ENCODE measurements at places on chromosomes 16 and 17.
A peak's percentile ranks its signal among the peaks of the same experiment; 100 is the strongest.

DNA sequence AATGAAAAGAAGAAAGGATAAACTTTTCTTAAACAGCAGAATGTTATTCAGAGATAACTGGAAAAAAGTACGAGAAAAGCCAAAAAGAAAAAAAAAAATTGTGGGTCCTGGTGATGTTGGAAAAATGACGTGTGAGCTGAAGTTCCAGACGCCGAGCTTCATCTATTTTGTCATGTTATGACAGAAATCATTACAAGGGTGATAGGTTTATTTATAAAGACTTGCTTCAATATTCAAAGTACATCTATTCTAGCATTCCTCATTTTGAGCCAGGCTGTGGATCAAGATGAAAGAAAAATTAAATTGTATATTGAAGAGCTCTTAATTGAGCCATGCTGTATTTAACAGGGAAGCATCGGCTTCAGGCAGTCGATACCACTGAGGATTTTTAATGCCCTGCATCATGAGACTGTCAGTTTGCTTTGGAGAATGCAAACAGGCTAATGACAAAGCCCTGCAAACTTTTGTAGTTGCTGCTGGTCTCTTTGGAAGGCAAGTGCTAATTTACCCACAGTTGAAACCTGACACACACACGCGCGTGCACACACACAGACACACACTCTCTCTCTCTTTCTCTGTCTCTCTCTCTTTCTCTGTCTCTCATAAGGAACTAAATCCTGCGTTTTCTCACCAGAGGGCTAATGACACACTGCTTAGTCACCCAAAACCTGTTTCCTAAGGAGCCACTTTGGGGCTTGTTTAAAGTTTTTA, 110.7 kb downstream of the WWOX start:
- DNase-seq, result no peak

- DNase-seq, result peak; percentile 91
Observed at GRCh38 chr17:3911271-3912053, 4.8 kb downstream of the P2RX1 start.

GRCh38 chr17:79792984-79793923, 3.6 kb downstream of the CBX8 start:
- DNase-seq, result no peak

GRCh38 chr17:80817861-80818260, 173.8 kb upstream of the CHMP6 start:
- no peak for DNase-seq

DNA sequence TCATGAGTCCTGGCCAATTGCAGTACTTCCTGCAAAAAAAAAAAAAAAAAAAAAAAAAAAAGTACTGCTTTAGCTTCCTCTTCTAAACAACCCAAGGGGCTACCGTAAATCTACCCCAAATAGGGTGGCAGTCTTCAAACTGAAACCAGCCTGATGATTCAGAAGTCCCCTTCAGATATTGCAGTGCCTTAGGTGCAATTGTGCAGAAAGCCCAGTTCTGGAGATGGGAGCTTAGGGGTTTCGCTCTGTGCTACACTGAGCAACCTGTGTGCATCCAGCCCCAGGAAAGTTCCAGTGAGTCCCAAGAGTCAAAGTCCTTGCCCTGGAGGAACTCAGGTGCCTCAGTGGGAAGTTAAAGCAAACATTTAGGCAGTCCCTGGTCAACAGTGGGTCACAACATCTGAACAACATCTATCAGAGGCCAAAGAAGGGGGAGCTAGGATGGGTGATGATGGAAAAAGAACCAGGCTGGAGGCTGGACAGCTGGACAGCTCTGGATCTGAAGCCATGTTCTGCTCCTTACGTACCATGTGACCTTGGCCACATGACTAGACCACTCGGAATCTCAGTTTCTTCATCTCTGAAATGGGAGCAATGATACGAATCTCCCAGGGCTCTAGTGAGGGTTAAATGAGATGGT, 6.7 kb upstream of the CIITA start:
- no peak for DNase-seq

DNA sequence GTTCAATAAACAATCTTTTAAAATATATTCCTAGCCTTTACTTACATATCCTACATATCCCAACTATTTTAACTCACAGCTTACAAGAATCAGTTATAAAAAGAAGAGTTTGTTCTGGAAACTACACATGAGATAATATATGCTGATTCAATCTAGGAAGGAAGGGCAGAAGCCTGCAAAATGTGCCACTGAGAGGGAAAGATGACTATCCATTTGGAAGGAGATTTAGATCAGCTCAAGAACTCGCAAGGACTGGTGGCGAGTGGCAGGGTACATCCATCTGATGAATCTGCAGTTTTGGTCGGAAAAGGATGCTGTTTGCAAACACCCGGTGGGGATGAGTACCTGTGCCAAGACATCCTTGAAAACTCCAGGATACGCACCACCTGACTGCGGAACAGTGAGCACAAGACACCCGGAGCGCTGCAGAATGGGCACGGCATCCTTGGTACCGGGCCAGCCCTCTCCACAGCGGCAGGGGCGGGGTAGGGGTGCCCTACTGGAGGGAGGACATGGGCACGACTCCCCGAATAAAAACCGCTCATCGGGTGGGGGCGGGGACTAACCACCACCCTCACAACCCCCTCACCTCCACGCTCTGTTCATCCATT, 723 bp downstream of the TRIM37 start:
- DNase-seq, result peak; percentile 73

- no peak for DNase-seq
Observed at GRCh38 chr16:11791144-11791828, 5.8 kb downstream of the ZC3H7A start.

- peak; percentile 23 for DNase-seq
Observed at GRCh38 chr16:56013962-56014552, 138.9 kb upstream of the CES5A start.

- no peak for DNase-seq
Observed at GRCh38 chr16:68954911-68955635, 111.7 kb downstream of the TANGO6 start.

GRCh38 chr17:36682773-36683172, 81.4 kb downstream of the MRM1 start:
- no peak for DNase-seq

DNA sequence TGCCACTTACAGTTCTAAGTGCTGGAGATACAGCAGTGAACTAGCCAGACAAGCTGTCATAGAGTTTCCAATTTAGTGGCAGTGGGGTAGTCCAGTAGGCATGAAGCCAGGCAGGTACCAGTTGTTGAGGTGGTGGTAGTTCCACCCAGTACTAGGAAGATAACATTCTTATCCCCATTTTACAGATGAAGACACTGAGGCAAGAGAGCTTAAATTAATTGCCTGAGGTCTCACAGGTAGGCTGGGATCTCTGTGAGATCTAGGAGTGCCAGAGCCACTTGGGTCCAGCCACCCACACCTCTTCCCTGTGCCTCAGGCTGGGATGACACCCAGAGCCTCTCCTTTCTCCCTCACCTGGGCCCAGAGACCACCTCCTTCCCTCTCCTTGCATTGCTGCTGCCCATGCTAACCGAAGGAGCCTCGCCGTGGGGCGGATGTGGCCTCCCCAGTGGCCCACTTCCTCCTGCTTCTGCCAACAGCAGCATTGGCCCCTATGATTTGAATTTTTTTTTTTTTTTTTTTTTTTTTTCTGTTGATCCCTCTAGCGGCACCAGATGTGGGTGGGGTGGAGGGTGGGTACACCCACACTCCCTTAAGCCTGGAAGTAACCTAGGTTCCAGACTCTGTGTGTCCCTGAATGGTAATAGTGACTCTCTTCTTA, 114.0 kb downstream of the PRKCB start:
- peak; percentile 72 for DNase-seq

DNA sequence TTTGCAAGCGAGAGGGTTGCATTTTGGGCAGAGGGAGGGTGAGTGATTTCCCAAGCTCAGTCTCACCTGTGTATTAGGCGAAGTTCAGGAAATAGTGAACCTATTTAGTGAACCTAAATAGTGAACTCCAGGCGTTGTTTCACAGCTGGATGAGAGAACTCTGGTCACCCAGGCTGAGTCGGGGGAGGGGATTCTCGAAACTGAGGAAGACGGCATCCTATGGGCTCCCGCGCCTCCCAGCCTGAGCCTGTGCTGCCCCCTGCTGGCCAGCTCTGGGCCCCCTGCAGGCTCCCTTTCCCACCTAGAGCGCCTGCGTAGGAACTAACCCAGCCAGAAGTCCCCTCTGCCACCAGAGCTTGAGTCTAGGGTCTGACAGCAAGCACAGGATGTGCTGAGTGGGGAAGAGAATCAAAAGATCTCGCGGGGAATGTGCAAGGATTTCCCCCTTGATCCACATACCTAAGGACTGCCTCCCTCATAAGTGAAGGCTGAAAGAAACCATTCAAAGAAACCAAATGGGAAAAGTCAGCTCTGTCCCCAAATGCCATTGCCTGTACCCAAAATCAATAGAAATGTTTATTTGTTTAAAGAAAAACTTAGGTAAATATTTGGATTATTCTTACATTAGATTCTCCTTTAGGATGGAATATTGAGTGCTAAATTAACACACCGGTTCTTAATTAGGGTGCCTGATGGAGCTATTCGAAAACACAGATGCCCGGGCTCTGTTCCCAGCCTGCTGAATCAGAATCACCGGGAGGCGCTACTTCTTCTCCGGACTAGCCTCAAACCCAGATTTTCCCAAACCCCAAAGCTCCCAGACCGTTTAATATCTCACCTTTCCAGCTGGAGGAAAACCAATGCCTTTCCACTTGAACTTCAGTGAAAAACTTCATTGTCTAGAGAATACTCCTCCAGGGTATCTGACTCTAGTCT, 14.8 kb upstream of the MARVELD3 start:
- peak; percentile 73 for DNase-seq

GRCh38 chr16:27374804-27375425, 27.1 kb upstream of the IL21R start:
- DNase-seq, result peak; percentile 46

- DNase-seq, result no peak
Observed at GRCh38 chr16:22427556-22427955, 53.1 kb upstream of the CDR2 start.

DNA sequence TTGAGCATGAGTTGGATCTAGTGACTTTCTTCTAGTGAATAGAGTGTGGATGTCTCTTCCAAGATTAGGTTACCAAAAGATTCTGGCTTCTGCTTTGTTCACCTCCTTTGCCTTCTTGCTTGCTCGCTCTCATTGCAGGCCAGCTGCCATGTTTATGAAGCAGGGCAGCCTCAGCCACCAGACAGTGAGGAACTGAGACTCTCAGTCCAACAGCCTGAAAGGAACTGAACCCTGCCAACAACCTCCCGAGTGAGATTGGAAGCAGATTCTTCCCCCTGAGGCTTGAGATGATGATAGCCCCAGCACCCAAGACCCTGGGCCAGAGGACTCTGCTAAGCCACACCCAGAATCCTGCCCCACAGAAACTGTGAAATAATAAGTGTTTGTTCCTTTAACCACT, 48.4 kb downstream of the NOG start:
- DNase-seq, result no peak

DNA sequence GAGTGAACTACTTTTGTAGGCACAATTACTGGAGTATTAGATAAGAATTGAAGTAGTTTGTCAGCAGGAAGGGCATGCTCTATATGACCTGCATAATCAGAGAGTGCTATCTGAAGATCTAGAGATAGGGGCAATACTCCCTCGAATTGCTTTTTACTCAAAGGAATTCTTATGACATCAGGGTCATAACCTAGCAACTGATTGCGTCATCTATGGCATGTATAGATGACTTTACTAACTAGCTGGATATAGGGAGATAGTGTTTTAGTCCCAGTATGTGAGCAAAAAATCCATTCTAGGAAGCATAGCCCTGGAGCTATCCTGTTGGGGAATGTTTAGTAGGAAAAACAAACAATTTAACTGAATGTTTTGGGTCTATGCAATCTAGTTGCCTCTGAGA, 109.5 kb upstream of the ZNF267 start:
- no peak for DNase-seq

Measured in CD4-positive, alpha-beta T cell treated with Interferon alpha-2 for 1 hour (primary cell).